ENCODE measurements at places on chromosomes 7 and 10. TPM values are rescaled to one million over a fixed set of nuclear protein-coding genes. Genes with fewer than 3 reads are reported as not detected.
A peak's percentile ranks its signal among the peaks of the same experiment; 100 is the strongest.

- peak; percentile 27 for DNase-seq
- H3K36me3 ChIP-seq, result no peaks in the 10 kb centered on the region
- peaks cover 84% of the 10 kb centered on the region for H3K27me3 ChIP-seq
Observed at GRCh38 chr10:99330347-99330924, 1.3 kb downstream of the CNNM1 start.

DNA sequence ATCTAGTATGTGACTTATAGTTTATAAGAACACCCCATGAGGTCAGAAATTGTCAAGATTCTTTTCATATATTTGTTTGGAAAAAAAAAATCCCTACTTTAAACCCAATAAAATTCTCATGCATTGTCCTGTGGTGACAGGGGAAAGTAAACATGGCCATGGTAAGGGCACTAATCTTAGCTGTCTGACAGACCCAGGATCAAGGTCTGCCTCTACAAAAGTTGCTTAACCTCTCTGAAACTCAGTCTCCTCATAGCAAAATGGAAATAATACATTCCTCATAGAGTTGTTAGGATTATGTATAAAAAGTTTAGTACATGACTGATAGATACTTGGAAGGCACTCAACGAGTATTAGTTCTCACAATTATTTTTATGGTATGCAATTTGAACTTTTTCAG lies 22.3 kb upstream of the AKAP9 start:
- no peaks in the 10 kb centered on the region for H3K36me3 ChIP-seq
- H3K4me1 ChIP-seq, result no peaks in the 10 kb centered on the region
- no peak overlapping the region for H3K4me3 ChIP-seq

DNA sequence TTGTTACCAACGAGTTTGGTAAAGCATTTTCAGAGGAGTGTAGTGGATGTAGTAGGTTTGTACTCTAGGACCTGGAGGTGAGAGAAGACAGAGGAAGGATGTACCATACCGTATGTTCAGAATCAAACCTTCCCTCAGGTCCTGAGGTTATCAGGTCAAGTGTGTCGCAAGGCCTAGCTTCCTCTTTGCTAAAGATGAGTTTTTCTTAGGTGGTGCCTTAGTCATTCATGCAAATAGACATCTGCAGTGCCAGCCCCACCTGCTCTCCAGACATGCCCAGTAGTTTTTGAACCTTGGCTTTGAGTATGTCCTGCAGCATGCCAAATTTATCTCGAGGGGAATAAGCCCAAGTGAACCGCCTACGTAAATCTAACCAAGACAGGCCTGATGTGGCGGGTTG lies 71.3 kb downstream of the HDAC9 start:
- H3K4me3 ChIP-seq, result no peak overlapping the region
- no peak for DNase-seq
- H3K4me1 ChIP-seq, result no peaks in the 10 kb centered on the region
- H3K27ac ChIP-seq, result no peak overlapping the region
- no peaks in the 10 kb centered on the region for H3K36me3 ChIP-seq
- H3K27me3 ChIP-seq, result no peaks in the 10 kb centered on the region

DNA sequence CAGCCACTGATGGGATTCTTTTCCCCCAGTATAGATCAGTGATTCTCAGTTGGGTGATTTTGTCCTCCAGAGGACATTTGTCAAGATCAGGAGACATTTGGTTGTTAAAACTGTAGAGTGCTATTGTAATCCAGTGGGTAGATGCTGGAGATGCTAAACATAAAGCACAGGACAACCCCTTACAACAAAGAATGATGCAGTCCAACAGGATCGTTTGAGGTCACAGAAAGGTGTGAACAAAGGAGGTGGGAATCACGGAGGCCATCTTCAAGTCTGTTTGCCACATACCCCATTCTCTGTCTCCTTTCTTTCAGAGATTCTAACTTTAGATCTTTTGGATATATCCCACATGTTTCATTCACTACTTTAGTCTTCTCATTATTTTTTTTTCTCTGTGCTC lies 69.0 kb downstream of the HELLS start:
- no peaks in the 10 kb centered on the region for H3K27me3 ChIP-seq
- H3K27ac ChIP-seq, result no peak overlapping the region
- no peaks in the 10 kb centered on the region for H3K36me3 ChIP-seq
- H3K4me3 ChIP-seq, result no peak overlapping the region

DNA sequence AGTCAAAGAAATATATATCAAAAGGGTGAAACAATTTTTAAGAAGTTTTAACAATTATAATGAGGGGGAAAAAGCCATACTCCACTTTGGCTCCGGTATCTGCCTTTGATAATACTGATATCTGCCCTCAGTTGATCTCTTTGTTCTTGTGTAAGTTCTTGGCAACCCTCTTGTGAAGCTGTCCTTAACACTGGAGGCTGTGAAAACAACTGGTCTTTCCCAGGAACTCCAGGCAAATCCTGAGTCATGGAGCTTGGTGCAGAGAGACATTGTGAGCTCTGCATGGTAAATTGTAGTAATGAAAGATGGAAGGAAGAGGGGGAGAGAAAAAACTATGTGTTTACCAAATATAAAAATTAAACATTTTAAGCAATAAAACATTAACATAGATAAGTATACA lies 11.9 kb upstream of the ERVW-1 start:
- H3K27me3 ChIP-seq, result no peaks in the 10 kb centered on the region
- peaks cover 6% of the 10 kb centered on the region for H3K4me1 ChIP-seq
- H3K4me3 ChIP-seq, result no peak overlapping the region
- H3K27ac ChIP-seq, result no peak overlapping the region
- H3K36me3 ChIP-seq, result no peaks in the 10 kb centered on the region

GRCh38 chr10:71981876-71982230 lies 17.7 kb downstream of the CHST3 start:
- H3K4me1 ChIP-seq, result peaks cover 100% of the 10 kb centered on the region
- no peaks in the 10 kb centered on the region for H3K36me3 ChIP-seq
- no peak overlapping the region for H3K4me3 ChIP-seq
- no peaks in the 10 kb centered on the region for H3K27me3 ChIP-seq
- DNase-seq, result no peak

DNA sequence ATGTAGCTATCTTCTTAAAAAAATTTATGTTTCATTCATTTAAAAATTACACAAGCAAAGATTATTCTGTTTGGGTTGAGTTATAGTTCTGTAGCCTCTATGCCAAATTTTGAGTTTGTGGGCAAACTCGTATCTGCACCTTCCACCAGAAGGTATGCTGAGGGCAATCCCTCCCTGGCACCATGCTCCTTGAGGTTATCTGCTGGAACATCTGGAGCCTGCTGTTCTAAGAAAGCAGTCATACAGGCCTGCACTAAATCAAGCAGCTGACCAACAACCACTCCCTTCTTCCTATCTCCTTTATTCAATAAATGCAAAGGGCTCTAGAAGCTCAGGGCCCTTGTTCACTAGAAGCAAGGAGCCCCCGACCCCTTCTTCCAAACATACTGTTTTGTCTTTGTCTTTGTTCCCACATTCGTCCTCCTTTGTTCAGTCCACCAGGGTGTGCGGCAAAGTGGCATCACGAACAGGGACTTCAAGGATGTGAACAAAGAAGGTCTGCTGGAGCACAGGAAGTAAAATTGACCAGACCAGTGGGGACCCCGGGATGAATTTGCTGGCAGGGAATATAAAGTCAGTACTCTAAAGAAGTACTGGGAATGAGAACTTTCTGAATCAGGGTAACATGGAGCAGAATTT lies 36.4 kb downstream of the OR13A1 start:
- peaks cover 16% of the 10 kb centered on the region for H3K4me1 ChIP-seq
- no peak overlapping the region for H3K27ac ChIP-seq
- no peaks in the 10 kb centered on the region for H3K27me3 ChIP-seq
- DNase-seq, result no peak
- no peak overlapping the region for H3K4me3 ChIP-seq
- no peaks in the 10 kb centered on the region for H3K36me3 ChIP-seq

DNA sequence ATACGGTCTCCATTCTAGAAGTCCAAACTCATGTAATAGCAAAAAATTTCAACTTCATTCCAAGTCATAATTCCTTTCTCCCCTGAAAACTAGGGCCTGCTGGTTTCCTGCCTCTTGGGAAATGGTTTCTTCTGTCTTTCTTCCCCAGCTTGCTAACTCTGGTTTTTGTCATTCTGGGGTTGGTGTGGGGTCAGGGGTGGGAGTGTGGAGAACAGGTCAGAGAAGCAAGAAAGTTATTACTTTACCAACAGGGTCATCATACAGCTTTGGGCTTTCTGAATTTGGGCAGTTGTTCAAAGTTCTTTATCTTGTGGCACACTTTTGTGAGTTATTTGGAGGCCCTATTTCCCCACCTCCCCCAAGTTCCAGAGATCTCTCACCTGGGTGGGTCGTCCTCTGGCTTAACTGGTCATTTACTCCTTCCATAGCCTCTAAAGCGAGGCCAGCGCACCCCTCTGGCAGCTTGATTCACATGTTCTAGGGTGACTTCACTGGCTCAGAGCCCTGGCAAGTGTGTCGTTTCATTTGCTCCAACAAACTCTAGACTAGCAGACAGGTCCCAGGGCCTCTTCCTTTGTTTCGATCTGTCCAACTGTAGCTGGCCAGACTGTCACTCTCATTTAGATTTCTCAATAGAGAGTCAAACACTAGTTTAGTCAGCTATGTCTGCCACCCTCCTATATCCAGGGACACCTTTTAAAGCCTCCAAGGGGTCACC lies 161.2 kb downstream of the JCAD start:
- no peak overlapping the region for H3K4me3 ChIP-seq
- H3K36me3 ChIP-seq, result no peaks in the 10 kb centered on the region
- no peaks in the 10 kb centered on the region for H3K27me3 ChIP-seq
- no peak for DNase-seq
- no peak overlapping the region for H3K27ac ChIP-seq
- no peaks in the 10 kb centered on the region for H3K4me1 ChIP-seq

DNA sequence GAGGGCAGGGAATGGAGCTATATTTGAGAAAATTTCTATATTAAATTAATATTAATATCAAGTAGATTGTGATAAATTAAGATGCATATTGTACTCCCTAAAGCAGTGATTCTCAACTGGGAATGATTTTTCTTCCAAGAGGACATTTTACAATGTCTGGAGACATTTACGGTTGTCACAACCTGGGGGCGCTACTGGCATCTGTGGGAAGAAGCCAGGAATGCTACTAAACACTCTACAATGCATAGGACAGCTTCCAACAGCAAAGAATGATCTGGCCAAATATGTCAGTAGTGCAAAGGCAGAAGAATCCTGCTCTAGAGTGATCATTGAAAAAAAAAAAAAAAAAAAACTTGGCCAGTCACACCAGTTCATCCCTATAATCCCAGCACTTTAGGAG lies 100.0 kb downstream of the LSM5 start:
- no peaks in the 10 kb centered on the region for H3K27me3 ChIP-seq
- H3K27ac ChIP-seq, result no peak overlapping the region
- no peak overlapping the region for H3K4me3 ChIP-seq
- H3K36me3 ChIP-seq, result no peaks in the 10 kb centered on the region
- H3K4me1 ChIP-seq, result no peaks in the 10 kb centered on the region

DNA sequence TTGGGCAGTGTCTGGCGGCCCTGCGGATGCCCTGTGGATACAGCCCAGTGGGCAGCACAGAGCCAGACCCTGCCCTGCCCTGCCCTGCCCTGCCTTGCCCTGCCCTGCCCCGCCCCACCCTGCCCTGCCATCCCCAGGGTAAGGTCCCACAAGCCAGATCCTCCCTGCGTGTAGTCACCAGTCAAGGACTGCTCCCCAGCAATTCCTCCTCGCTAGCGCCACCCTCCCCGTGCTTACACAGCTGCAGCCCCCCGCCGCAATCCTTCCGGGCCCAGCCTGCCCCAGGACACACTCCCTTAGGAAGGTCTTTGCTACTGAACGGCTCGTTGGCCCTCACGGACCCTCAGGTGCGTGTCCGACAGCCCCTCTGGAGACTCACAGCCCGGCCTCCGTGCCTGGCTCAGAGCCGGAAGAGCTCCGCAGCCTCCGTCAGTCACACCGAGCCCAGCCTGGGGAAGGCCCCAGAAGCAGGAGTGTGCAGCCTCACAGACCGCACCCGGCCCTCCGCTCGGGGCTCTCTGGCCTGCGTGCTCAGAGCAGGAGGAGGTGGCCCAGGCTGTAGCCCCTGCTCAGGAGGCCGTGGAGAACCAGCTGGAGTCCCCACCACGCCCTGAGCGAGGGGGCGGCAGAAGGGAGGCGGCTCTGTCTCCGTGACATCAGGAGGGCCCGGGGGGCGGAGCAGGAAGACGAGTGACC lies 68.3 kb downstream of the PWWP2B start:
- H3K4me3 ChIP-seq, result no peak overlapping the region
- no peaks in the 10 kb centered on the region for H3K36me3 ChIP-seq
- no peaks in the 10 kb centered on the region for H3K27me3 ChIP-seq
- peaks cover 72% of the 10 kb centered on the region for H3K4me1 ChIP-seq
- DNase-seq, result no peak

The PCDH15 gene
- 0.26 TPM for total RNA-seq

The NSUN6 gene
- 4.9 TPM for total RNA-seq

The GIMAP7 gene
- total RNA-seq, result 23.9 TPM

The LIPM gene
- not detected for total RNA-seq

The NEURL1 gene
- total RNA-seq, result 0.06 TPM

The MYOF gene
- 21.7 TPM for total RNA-seq
